ENCODE measurements at places on chromosomes 11 and 22.

DNA sequence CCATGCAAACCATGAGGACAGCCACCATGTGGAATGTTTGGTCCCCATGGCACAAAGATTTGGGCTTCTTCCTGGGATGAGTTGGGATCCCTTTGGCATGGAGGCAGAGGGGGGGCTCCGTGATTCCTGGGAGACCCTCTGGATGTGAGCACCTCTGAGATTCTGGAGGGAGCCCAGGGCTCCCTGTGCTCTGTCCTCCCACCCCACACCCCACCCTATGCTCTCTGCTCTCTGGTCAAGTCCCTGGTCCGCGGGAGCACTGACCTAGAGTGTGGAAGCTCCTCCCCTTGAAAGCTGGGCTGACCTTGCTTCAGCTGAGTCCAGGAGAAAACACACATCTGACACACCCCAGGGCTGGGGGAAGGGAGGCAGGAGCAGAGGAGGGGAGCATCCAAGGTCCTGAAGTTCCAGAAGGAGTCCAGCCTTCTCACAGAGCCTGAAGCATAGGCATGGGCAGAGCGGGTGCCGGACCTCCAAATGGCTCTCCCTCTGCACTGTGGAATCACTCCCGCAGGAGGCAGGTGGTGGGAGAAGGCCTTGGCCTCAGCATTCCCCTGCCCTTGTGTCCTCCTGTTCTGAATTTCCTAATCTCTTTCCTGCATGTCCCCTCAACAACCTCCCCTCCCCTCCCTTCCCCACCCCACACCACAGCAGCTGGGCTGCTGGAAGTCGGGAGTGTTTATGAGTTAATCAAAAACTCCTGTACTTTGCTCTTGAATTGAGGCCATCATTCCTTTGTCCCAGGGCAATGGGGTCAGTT, 25.7 kb upstream of the OAF start:
- no peak for DNase-seq

GRCh38 chr11:131464461-131464860, 94.0 kb downstream of the NTM start:
- no peak for DNase-seq

DNA sequence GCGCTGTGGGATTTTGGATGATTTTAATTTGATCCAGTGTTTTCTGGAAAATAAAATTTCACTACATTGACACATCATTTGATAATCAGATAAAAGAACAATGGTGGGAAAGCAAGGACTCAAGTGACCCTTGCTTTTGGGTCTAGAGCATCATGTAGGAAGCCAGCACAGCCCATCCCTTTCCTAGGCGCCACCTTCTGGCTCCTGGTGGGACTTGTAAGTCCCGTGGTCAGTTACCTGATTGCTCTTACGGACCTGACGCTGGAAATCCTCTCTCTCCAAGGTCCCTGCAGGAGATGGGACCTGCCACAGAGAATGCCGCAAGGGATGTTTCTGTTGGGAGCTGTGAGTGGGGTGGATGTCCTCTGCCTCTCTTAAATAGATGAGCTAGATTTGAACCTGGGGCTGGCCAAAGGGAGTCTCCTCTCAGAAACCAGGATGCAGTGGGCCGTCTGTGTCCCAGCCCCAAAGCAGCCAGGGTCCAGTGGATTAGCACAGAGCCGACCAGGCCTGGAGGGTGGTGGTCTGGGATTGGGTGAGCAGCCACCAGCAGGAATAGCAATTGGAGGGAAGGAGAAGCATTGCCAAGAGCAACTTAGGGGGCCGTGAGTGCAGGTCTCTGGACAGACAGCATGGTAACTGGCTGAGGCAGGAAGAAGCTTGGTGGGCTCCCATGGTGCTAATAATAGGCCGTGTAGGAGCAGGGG, 21.7 kb downstream of the TIMP3 start:
- no peak for DNase-seq

- no peak for DNase-seq
These were observed 18.1 kb upstream of the PLET1 start for GRCh38 chr11:112278803-112279202.

Data from stimulated activated CD4-positive, alpha-beta T cell treated with anti-CD3 and anti-CD28 coated beads, Interleukin-1b, Interleukin-23, amount 100 ng/mL, for 1 hour (primary cell).